Activated CD8-positive, alpha-beta memory T cell treated with anti-CD3 and anti-CD28 coated beads for 24 hours (primary cell): ENCODE measurements at places on chromosomes 1 and 21.

DNA sequence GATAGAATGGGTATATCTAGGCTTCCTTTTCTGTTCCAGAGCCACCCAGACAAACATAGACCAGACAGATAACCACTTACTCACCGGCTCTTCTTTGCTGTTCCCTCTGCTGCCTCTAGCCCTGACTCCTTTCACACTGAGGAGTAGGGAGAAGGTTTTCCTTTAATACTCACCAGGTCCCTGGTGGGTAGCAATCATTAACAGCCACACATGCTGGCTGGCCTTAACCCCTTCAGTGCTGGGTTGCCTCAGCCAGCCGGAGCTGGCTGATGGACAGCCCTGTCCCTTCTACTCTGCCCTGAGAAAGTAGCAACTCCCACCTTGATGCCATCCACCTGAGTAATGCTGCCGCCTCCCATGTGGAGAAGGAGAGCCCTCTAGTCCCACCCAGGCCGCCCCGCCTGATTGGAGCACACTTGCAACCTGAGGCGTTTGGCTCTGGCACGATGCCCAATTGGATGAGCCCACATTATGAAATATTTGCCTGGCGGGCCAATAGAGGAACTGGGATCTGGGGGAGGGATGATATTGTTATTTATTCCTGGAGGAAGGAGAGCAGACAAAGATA, 71.6 kb downstream of the PLEKHA6 start:
- no peak for DNase-seq

GRCh38 chr1:109912873-109913272, 2.2 kb downstream of the CSF1 start:
- DNase-seq: no peak

- no peak for DNase-seq
Observed at GRCh38 chr1:74526708-74527107, 14.3 kb upstream of the LRRC53 start.

GRCh38 chr1:111142356-111142975, 2.4 kb downstream of the CEPT1 start:
- DNase-seq: no peak

- DNase-seq: no peak
Observed at GRCh38 chr21:38756746-38757145, 49.0 kb upstream of the ETS2 start.

DNA sequence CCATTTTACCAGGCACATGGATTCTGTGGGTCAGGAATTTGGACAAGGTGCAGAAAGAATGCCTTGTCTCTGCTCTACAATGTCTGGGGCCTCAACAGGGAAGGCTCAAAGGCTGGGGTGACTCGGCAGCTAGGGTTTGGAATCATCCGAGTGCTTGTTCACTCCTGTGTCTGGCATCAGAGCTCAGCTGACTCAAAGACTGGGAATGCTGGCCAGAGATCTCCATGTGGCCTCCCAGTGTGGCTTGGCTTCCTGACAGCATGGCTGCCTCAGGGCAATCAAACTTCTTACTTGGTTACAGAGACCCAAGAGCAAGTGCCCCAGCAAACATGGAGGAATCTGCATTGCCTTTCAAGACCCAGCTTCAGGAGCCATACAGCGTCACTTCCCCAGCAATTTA, 110.5 kb downstream of the TOMM20 start:
- DNase-seq: peak; percentile 55

- no peak for DNase-seq
Observed at GRCh38 chr1:2351723-2352122, 39.6 kb downstream of the MORN1 start.

GRCh38 chr1:58325866-58326265, 220.7 kb downstream of the OMA1 start:
- DNase-seq: no peak

DNA sequence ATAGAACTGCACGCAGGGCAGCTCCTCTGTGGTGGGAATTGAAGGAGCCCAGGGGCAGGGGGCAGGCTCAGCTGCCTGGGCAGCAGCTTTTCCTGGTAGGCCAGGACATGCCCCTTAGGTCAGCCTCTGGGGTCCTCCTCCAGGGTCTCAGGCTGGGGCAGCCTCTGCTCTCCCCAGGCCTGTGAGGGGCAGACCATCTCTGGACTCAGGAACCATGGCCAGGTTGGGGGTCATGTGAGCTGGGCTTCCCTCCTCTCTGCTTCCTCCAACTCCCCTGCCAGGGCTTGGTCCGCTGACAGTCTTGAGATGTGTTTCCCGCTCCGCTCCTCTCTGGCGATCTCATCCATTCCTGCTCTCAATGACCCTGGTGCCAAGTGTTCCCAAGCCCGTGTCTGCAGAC, 5.7 kb downstream of the C1orf210 start:
- DNase-seq: no peak

- no peak for DNase-seq
Observed at GRCh38 chr1:64203420-64203819, at the start of gene UBE2U. UBE2U (plus strand) TSS chr1:64203623; CDS start chr1:64204051, 428 bp downstream.

- no peak for DNase-seq
Observed at GRCh38 chr1:66357478-66358197, 176.3 kb upstream of the SGIP1 start.

DNA sequence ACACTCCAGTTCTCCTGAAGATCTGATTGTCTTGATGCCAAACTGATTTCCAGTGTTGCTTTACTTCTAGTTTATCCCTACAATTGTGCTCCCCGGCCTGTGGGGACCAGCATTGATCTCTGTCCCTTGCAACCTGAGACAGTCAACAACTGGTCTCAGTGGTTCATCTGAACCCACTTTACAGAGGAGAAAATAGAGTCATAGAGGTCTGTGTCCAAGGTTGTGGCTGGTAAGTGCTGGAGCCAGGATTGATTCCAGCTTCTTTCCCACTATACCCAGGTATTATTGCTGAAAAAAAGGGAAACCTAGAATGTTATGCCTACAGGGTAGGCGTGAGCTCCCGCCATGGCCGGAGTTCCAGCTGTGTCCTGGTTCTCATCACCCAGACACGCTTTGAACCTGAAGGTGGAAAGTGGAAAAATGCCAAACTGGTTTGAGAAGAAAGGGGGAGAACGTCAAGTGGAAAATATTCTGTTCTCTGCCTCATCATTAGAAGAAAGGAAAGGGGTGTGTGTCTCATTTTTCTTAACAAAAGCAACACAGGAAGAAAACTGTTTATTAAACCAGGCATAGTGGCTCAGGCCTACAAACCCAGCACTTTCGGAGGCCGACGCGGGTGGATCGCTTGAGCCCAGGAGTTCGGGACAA, 60.7 kb upstream of the ITPKB start:
- no peak for DNase-seq

DNA sequence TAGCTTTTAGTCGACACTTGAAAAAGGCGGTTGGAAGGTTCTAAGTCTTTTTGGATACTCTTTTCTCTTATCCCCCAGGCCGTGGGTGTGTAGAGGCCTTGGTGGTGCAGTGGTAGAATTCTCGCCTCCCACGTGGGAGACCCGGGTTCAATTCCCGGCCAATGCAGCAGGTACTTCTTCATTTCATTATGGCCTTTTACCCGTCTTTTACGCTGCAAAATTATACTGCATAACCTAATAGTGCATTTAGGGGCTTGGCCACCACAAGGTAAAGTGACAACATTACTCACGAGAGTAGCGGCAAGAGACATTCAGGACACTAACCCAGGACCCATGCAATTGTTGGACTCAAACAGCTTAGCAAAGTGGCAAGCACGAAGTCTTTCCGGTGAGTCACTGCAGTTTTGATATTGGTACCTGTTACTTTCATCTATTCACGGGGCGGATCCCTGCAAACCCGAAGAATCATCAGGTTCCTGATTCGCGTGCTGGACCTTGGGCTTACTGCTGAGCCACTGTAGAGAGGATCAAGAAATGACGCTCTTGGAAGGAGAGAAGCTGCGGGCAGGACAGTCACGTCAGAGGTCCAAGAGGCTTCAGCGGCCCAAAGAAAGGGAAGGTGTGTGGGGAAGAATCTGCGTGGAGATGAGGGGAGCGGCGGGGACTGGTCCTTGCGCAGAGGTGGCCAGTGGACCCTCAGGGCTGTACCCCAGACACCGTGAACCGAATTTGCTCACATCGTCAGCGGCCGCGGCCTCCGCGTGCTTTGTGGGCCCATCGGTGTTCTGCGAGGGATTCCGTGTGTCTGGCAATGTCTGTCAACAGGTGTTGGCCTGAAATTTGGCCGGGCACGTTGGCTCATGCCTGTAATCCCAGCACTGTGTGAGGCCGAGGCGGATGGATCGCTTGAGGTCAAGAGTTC, 12.9 kb upstream of the RNU1-4 start:
- DNase-seq: peak; percentile 80

- DNase-seq: peak; percentile 98
Observed at GRCh38 chr1:155322953-155323728, 2.4 kb downstream of the RUSC1 start.

DNA sequence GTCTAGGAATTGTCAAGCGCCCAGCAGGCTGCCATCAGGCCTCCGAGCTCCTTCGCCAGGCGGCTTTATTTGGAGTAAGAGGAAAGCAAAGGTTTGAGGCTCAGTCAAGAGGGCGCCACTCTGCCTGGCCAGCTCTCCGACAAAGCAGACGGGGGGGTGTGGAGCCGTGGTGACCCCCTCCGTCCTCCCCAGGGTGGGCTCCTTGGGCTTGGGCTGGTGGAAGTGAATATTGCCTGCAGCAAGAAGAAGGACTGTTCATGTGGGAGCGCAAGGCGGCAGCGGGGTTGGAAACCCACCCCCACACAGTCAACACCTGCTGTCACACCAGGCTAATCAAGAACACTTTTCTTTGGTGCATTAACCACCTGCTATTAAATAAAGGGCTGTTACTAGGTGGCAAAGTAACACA, 14.6 kb downstream of the EPHX1 start:
- no peak for DNase-seq

- no peak for DNase-seq
Observed at GRCh38 chr1:165011991-165012531, 344.5 kb downstream of the LMX1A start.

DNA sequence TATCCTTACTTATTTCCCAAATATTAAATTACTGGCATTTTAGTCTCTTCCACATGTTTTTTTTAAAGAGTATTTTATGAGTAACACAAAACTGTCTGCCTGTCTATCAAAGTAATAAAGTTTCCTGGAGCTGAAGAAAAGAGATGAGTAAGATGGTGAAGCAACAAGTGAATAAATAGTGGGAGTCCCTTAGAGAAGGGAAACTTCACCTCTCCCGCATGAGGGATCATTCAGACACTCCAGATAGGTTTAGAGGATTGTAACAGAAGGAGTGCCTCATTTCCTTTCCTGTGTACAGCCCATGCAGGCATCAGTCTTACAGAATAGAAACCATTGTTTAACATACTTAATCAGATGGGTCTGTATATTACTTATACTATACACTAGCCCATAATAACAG, 205.7 kb downstream of the USP25 start:
- no peak for DNase-seq

GRCh38 chr1:31667065-31667785, 22.5 kb upstream of the PEF1 start:
- no peak for DNase-seq

- DNase-seq: no peak
Observed at GRCh38 chr21:39258207-39258606, 55.2 kb downstream of the BRWD1 start.

GRCh38 chr1:174786760-174787159, 213.0 kb upstream of the CACYBP start:
- no peak for DNase-seq

DNA sequence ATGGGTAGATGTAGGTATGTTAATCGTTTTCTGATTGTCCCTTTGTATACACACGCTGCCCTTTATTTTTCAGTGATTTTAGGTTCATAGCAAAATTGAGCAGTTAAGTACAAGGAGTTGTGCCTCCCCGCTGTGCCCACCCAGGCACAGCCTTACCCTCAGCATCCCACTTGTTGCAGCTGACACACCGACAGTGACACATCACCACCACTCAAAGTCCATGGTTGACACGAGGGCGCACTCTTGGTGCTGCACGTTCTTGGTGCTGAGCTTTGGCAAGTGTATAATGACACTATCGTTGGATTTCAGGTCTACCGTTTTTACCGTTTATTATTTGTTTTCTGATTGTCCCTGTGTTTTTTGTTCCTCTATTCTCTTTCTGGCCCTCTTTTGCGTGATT, 15.6 kb downstream of the C1orf159 start:
- peak; percentile 41 for DNase-seq

DNA sequence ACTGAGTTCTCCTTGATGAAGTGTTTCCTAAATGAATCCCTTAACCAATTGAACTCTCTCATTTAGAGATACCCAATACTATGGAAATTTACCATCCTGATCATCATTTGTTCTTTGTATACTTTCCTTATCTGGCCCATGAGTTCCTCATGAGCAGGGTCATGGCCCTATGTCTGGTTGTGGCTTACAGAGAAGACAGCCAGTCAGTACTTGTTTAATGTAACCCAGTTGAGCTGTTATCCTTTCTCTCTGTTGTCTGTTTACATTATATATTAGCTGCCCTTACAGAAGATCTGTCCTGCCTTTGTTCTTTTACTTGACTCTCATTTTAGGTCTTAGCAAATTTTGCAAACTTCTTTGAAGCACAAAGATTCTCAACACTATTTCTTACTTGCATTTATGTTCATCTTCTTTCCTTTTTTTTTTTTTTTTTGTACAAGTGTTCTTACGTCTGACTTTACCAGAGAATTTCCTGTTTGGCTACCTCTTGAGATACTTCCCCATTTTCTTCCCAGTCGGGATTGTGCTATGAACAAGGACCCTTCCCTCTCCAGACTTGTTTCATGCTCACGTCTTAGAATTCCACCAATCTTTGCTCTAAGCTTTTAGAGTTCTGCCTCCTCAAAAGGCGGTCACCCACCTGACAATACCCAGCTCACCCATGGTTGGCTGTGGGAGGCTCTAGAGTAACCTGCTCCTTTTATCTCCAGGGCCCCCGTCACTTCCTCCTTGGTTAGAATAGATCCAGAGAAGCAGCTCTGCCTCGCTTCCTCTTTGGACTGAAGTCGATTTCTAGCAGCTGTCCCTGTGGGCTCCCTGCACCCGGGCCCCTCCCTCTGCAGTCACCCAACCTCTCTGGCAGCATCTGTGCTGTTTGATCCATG, 53.6 kb upstream of the RUNX1 start:
- DNase-seq: peak; percentile 64
